ENCODE measurements at places on chromosomes 4 and X. TPM values are rescaled to one million over a fixed set of nuclear protein-coding genes. Genes with fewer than 3 reads are reported as not detected.

Gene TRIML2
- polyA plus RNA-seq: not detected

Gene SPATA4
- 0.21 TPM for polyA plus RNA-seq

DNA sequence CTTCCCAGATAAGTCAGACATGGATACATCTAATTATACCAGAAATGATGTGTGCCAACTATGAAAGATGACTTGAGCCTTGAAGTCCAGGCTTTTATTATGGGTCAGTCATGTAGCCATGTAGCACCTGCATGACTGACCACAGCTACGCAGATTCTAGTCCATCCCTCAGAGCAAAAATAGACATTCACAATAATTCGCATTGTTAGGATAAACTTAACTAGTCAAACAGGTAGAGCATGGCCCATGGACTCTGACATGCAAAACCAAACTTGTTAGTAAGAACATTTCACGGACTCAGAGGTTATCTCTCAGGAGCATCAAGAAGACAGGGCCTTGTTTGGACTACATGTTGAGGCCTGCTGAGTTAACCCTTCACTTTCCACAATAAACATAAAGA is 132.6 kb downstream of the PWWP3B start:
- no peak for DNase-seq

DNA sequence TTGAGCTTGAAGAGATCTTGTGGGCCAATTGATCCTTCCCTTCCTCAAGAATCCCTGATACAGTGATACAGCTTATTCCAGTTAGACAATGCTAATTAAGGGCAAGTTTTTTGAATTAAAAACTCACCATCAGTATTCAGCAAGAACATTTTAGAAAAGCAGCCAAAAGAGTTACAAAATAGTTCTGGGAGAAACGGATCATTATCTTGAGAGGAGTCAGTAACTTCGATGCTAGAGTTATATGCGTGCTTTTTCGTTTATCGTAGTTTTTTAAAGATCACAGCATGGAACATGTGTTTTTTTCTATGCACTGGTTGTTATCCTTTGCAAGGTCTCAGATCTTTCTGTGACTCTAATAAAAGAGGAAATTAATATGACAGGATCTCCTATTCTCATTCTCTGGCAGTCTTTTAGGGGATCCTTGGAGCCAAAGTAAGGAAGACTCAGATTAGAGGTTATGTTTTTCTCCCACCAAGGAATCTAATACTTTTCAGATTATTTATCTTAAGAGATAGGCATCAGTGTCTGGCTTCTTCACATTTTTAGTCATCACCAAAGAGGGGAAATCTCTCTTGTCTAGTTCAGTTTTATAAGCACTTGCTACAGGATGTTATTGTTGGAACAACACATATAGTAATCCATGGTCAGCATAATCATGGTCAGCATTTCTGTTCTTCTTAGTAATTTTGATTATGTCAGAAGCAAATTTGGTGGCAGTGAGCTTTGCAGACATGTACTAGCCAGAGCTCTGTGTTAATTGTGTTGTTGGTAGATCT is 109.7 kb downstream of the PDLIM5 start:
- DNase-seq: no peak

DNA sequence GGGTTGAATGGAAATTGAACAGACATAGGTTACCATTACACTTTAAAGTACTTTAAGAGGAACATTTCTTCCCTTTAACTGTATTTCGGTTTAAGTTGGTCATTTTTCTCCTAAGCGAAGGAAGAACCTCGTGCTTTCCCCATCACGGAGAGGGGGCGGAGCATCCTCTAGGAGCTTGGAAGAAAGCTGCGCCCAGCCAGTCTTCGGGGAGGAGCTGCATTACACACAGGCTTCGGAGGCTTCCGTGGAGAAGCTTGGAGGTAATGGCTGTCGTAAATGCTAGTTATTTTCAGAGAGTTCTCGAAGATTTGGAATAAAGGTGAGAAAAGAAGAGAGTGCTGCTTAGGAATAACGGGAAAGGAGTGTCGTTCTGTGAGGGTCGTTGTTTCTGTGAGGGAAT is at the start of gene PWWP3B:
PWWP3B (plus strand) TSS at position 199 of the 400 bp plus-strand sequence. CDS start 37,128 bp downstream, outside the sequence.
- DNase-seq: peak; percentile 67

DNA sequence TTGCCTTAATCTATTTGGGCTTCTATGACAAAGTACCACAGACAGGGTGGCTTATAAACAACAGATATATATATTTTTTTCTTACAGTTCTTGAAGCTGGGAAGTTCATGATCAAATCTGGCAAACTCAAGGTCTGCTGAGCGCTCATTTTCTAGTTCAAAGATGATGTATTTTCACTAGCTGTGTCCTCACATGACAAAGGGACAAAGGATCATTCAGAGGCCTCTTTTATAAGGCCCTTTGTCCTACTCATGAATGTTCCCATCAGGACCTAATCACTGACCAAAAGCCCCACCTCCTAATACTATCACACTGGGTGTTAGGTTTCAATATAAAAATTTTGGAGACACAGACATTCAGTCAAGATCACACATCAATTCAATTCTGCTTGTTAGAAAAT is 2025.2 kb downstream of the PCDH7 start:
- no peak for DNase-seq

Gene DGKQ
- polyA plus RNA-seq: 10.0 TPM

DNA sequence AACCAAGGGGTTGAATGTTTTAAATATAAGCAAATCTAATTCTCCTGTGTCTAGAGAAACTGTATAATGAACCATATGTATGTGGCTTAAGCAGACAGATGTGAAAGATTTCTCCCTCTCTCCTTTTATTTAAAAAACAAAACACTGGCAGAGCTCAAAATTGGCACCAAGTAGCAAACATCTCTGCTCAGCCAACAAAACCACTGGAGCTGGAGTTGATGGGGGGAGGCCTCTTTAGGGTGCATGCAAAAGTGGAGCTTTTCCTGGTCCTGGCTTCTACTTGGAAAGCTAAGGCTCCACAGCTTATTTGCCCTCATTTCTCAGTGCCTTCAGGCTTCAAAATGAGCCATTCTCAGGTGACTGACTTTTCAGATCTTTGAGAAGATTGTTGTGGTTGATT is 95.6 kb downstream of the REPS2 start:
- no peak for DNase-seq

DNA sequence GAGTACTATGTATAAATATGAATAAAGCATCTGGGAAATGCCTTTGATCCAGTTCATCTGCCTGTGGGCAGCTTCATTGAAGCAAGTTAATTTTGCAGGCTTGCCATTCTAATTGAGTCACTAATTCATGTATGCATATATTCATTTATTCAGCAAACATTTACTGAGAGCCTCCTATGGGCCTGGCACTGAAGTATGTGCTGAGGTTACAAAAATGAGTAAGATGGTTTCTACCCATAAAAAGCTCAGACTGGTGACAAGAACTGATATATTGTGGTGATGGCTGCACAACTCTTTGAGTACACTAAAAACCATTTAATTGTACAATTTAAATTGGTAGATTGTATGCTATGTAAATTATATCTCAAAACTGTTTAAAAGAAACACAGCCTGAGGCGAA is 1.1 kb upstream of the MRPL1 start:
- no peak for DNase-seq

GRCh38 chr4:114302472-114302871 is 296.1 kb upstream of the UGT8 start:
- DNase-seq: no peak

- no peak for DNase-seq
These were observed 730 bp downstream of the VBP1 start for GRCh38 chrX:155216940-155217440.

- no peak for DNase-seq
These were observed 24.3 kb upstream of the GPR34 start for GRCh38 chrX:41664375-41664901.

- no peak for DNase-seq
These were observed 245.6 kb downstream of the THOC2 start for GRCh38 chrX:123487236-123487635.

GRCh38 chrX:102651242-102652011 is at the start of gene GPRASP1:
TSS of gene GPRASP1 (plus strand) at chrX:102651483. CDS start at chrX:102653914, 2,431 bp downstream.
- peak; percentile 61 for DNase-seq

DNA sequence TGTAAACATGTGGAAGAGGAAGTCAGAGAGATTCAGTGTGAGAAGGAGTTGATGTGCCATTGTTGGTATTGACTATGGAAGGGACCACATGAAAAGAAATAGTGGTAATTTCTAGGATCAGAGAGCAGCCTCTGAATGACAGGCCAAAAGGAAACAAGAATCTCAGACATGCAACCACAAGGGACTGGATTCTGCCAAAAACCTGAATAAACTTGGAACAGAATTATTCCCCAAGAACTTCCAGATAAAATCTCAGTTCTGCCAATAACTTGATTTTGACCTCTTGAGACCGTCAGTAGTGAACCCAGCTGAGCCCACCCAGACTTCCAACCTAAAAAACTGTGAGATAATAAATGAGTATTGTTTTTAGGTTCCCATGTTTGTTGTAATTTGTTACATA is 653.6 kb upstream of the NR3C2 start:
- DNase-seq: no peak

DNA sequence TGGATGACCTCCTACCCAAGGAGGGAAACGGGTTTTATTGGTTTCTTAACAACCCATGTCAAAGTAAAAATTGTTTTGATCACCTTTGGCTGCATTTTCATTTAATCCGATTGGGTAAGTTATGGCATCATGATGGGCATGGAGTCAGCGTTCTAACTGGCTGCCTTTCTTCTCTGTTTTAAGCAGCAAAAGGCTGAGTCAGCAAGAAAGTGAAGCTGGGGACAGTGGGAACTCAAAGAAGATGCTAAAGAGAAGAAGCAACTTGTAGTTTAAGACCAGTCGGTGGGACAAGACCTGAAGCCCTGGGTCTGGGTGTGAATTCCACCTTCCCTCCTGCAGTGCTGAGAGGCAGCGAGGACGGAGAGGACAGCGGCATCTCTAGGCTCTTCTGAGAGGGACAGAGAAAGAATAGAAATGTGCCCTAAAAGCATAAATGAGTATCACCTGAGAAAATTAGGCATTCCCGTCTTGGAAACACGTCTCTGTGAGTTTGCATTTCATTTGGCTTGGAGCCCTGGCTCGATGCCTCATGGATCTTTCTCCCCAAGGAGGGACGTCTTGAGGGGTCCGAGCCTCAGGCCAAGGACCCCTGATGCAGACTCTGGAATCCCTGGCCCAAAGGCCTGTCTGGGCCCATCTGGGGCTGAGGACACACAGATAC is 82.0 kb downstream of the CRMP1 start:
- no peak for DNase-seq

Gene EFHC2
- polyA plus RNA-seq: 0.68 TPM

- DNase-seq: no peak
These were observed 327.1 kb upstream of the GIMD1 start for GRCh38 chr4:106695501-106696262.

Gene HNRNPH2
- 42.5 TPM for polyA plus RNA-seq

DNA sequence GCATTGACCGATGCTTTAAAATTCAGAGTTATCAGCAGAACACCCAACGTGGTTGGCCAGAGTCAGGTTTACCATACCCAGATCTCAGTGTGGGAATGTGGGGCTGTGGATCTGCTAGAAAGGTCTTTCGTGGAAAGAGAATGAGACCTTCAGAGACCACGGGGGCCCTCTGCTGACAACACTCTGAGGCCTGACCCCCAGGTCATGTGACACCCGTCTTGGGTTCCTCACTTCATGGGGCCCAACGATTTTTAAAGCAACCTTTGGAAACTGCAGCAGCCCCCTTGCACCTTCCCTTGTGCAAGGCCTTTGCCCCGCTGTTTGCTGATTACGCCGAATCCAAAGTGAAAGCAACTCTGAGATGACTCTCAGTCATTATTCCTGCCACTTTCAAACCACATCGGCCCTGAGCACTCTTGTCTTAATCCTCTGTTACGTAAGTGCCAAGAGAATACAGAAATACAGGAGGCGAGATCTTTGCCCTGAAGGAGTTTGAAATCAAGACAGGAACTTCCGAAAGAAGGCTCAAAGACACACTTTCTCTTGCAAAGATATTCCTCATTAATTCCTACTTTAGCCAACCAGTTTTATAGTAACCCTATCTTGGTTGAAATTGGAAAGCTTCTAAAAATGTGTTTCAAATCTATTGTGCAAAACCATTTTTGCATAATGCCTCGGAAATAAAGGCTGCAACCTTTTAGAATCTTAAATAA is 88.3 kb downstream of the EVC2 start:
- no peak for DNase-seq

- no peak for DNase-seq
These were observed 44.2 kb downstream of the SLC4A4 start for GRCh38 chr4:71382900-71383560.

Gene TMEM255A
- polyA plus RNA-seq: 1.0 TPM

DNA sequence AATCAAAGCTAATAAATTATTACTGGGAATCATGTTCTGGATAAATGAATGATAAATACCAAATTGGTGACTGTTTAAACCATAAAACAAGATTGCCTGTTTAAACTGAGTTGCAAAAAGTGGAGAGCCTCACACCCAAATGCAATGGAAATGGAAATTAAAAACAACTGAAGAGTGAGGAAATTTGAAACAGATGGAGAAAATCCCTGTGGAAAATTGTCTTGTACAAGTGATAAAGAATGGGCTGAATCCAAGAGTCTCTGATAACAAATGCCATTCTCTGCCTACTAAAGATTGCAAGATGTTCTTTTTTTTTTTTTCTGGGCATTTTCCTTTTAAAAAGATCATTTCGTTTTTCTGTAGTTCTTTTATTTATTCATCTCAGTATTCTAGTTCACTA is 426.3 kb downstream of the NLGN4X start:
- DNase-seq: no peak

DNA sequence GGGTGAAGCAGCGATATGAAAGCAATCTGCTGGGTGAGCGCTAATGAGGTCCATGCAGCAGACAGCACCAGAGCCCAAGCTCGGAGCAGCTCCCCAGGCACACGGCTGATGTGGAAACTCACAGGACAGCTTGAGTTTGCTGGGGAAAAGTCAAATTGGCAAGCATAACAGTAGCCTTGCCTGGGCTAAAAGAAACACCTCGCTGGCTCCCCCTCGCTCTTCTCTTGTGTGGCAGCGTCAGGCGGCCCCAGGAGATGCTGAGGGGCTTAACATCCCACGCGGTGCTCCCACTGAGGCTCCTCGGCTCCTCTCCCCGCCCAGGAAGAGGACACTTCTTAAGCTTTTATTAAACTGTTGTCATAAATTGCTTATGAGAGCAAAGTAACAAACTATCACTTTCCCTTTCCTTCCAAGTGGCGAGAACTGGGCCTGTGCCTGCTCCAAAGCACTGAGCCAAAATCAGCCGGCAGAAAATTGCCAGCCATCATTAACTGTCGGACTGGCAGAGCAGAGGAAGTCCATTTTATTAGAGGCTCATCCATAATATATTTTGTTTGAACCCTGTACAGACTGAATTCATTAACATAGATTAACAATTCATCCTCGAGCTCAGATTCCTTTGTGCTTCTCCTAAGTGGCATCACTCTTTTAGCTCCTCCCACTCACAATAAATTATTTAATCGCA is 111.4 kb downstream of the TSPAN5 start:
- no peak for DNase-seq

DNA sequence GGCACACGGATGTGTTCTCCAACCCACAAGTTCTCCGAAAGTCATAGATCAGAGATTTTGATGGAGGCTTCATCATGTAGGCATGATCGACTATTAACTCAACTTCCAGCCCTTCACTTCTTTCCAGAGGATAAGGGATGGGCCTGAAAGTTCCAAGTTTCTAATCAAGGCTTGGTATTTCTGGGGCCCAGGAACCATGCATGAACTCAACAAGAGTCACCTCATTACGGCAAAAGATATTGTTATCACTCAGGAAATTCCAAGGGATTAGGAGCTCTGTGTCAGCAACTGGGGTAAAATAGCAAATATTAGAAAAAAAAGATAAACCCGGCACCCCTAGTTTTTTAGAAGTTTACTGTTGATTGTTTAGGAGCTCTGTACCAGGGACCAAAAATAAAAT is 240.1 kb upstream of the PPP1R2C start:
- no peak for DNase-seq

Gene RHOXF2
- polyA plus RNA-seq: not detected

GRCh38 chr4:167868163-167868562 is 224.2 kb upstream of the ANXA10 start:
- no peak for DNase-seq

- no peak for DNase-seq
These were observed 67.4 kb downstream of the EGF start for GRCh38 chr4:109979920-109980717.

Gene NR0B1
- 6.9 TPM for polyA plus RNA-seq
